ENCODE measurements at places on chromosomes 13 and 19.
A peak's percentile ranks its signal among the peaks of the same experiment; 100 is the strongest.

DNA sequence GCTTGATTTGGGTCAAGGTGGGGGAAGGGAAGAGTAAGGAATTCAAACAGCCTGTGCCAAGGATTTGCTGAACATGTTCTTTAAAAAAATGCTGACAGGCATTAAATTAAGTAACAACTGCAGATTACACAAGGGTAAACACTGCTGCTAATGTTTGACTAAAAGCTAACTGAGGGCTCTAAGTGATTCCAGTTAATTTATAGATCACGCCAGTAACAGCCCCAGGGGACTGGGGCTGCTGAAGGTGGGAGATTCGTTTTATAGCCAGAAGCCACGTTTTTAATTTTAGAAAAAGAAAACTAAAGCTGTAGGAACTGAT lies 321.7 kb downstream of the DLEU7 start:
- no peak for DNase-seq

GRCh38 chr13:112103260-112103838 lies 36.4 kb downstream of the SOX1 start:
- DNase-seq: no peak

DNA sequence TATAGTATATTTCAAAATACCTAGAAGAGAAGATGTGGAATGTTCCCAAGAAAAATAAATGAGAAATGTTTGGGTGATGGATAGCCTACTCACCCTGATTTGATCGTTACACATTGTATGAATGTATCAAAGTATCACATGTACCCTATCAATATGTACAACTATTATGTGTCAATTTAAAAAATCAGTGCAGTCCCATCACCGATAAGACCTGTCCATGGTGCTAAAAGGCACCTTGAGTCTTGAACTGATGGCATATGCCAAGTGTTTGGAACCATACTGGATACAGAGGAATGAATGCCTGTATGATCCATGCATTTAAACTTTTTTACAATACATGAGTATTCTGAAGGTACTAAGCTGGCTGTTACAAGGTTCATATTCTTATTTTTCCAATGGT lies 50.2 kb upstream of the ZNF835 start:
- DNase-seq: no peak

- DNase-seq: no peak
Measured at GRCh38 chr19:2048959-2049740, 1.9 kb downstream of the MKNK2 start.

GRCh38 chr13:42615691-42616090 lies 41.7 kb downstream of the TNFSF11 start:
- no peak for DNase-seq

GRCh38 chr13:78137404-78138142 lies 218.9 kb upstream of the EDNRB start:
- DNase-seq: peak; percentile 69

GRCh38 chr19:1286487-1287353 lies 1.0 kb downstream of the EFNA2 start:
- DNase-seq: no peak

DNA sequence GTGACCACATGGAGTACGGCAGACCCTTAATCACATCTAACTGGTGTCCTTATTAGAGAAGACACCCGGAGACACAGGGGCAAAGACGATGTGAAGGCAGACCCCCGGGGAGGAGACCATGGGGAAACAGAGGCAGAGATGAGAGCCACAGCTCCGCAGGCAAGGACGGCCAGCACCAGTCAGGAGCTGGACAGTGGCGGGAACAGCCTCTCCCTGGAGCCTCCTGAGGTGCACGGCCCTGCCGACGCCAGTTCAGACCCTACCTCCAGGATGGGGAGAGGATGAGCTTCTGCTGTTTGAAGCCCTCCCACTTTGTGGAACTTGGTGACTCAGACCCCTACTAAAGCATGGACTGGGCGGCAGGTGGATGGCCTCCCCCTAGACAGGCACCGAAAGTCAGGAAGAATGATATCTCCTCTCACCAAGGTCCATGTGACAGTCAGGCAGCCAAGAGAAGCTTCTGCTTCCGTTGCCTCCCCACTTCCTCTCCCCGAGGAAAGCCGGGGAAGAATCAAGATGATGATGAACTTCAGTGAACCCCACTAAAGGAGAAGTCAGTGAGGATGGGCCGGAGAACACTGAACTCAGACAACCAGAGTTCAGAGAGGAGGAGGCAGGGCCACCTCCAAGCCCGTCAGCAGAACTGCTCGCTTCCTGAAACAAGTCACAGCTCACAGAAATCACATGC lies 25.4 kb downstream of the RAB20 start:
- DNase-seq: no peak
